Mesenteric fat pad (tissue), 1 donor: ENCODE measurements at places on chromosomes 16 and 17. TPM values are rescaled to one million over a fixed set of nuclear protein-coding genes. Genes with fewer than 3 reads are reported as not detected.

GRCh38 chr17:9729034-9729650 is 62.2 kb downstream of the DHRS7C start:
- no peak for DNase-seq

- DNase-seq: no peak
These were observed 3.4 kb downstream of the STH start for GRCh38 chr17:46002311-46002972.

- no peak for DNase-seq
These were observed 98.3 kb upstream of the GRIN2A start for GRCh38 chr16:10280262-10281170.

SLC47A1 gene
- total RNA-seq: 7.0 TPM

DNA sequence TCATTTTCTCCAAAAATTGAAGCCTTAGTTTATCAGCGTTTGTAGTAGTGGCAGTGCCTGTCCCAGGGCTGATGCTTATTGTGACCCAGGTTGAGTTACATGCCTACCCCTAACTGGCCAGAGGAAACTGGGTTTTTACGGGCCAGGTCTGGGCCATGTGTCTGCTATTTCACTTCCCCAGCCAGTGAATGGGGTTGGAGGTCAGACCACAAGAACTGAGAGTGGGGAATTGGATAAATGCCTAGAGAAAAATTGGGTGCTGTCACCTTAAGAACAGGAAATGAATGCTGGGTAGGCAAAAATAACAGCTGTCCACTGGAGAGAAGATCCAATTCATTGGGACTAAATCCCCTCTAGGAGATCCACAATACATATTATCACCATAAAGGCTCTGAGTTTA is 5.2 kb downstream of the ADPRM start:
- no peak for DNase-seq

GRCh38 chr16:62254372-62254771 is 218.1 kb upstream of the CDH8 start:
- no peak for DNase-seq

- peak; percentile 69 for DNase-seq
These were observed 193.1 kb upstream of the FOXF1 start for GRCh38 chr16:86316967-86317812.

- no peak for DNase-seq
These were observed 203.1 kb downstream of the MSI2 start for GRCh38 chr17:57459286-57459915.

GRCh38 chr17:75024686-75025397 is 12.4 kb downstream of the MRPL58 start:
- DNase-seq: no peak

TXNDC17 gene
- 71.2 TPM for total RNA-seq

- no peak for DNase-seq
These were observed 322.1 kb downstream of the SEC14L1 start for GRCh38 chr17:77462553-77463497.

DNA sequence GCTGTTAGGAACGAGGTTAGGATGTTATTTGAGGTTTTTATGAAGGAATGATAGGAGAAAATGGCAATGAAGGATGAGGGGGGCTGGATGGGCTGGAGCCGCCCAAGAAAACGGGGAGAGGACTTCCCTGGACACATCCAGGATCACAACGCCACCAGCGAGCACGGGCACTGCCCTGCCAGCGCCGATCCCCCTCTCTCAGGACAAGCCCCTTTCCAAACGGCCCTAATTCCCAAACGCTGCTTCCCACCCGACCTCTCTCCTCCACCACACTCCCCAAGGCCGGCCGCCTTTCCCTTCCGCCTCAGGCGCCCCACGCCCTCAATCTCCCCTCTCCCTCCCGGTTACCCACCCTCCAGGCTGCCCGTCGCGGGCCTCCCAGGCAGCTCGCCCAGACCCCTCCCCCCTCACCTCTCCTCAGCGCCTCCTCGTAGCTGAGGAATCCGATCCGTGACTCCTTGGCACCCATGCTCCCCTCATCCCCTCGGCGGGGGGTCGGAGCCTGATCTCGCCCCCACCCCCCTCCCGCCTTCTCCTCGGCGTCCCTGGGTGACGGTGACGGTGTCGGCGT is 377 bp downstream of the USP32 start:
- DNase-seq: peak; percentile 90

GRCh38 chr17:58329810-58330537 is 1.4 kb upstream of the TSPOAP1 start:
- no peak for DNase-seq

DNA sequence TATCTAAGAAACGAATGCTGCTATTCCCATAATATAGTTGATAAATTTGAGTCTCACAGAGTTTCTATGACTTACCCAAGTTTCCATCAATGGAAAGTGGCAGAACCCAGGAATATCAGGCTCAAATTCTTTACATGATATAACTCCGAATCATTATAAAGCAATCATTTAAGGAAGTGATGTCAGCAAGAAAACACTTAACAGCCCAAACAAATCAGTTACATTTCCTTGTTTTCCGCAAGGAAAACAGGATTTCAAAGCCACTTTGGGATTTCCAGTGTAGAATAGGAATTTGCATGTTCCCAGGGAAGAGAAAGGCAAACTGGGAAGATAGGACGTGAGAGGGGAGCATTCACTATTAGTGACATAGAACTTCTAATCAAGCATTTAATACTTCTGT is 311.4 kb upstream of the GOT2 start:
- DNase-seq: no peak

IGSF6 gene
- 14.7 TPM for total RNA-seq

SP6 gene
- 1.9 TPM for total RNA-seq

KREMEN2 gene
- not detected for total RNA-seq
